H54 (cell line): ENCODE measurements at places on chromosomes 4 and X.

DNA sequence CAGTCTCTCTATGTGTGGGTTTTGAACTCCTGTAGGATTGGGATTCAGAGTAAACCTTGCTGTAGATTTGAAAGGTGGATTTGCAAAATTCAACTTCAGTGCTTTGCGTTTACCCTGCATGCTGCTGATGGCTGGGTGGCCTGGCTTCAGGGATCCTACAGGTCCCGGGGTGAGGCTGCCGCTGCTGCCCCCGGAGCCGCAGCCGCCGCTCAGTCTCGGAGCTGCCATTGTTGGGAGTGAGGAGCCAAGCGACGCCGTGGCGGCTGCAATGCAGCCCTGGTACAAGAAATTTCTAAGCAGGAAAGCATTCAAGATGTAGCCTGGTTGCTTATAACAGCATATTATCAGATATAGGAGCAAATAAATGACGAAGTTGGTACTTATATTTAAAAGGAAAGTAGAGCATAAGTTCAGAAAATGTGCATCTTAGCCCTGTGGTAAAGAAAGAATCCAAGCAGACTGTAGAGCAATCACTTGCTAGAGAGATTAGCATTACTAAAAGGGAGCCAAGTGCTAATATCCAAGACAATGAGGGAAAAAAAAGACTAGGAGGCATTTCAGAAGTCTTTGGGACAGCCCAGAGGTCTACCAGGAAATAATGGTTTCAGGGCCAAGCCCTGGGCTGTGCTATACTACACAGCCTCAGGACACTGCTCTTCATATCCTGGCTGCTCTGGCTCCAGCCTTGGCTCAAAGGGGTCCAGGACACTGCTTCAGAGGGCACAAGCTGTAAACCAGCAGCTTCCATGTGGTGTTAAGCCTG is 36.9 kb upstream of the CHIC1 start:
- no peak for DNase-seq

DNA sequence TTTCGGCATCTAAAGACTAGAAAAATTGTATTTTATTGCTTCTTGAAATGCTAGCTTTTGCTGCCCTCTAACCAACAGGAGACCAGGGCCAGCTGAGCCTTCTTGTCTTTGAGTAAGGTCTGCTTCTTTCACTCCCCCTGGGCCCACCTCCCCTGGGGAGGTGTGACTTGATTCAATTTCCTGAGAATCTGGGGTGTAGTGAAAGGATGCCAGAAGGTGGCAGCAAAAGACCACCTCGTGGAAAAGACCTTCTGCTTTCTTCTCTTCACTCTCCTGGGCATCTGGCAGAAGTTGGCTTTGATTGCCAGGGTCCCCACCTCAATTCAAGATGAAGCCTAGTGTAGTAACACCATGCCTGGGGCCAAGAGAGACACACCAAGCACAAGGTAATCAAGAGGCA is 96.5 kb upstream of the MAOA start:
- DNase-seq: no peak

- no peak for DNase-seq
These were observed 411.5 kb upstream of the FTHL17 start for GRCh38 chrX:31483336-31483735.

DNA sequence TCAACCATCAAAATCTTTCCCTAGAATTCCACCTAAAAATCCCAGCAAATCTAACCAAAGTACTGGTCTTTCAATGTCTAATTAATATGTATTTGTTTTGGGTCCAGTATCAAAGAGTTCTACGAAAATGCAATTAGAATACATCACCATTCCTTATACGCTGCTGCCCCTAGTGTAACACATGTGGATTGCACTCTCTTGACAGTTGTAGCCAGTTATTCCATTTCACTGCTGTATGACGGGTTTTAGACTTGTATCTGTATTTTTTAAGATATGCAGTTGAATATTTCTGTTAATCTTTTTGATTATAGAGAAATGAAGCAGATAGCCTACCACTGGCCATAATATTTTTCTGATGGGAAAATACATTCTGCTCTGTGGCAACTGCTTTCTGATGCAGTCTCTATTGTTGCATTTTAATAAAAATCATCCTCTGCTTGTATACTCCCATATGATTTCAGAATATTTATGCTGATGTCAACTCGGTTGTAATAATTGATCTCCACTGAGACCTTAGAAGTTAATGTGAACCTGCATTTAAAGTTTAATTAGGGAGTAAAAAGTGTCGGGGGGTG is 17.1 kb upstream of the PAGE2B start:
- peak; percentile 0 for DNase-seq

GRCh38 chr4:116217781-116218180 is 867.6 kb downstream of the TRAM1L1 start:
- no peak for DNase-seq

DNA sequence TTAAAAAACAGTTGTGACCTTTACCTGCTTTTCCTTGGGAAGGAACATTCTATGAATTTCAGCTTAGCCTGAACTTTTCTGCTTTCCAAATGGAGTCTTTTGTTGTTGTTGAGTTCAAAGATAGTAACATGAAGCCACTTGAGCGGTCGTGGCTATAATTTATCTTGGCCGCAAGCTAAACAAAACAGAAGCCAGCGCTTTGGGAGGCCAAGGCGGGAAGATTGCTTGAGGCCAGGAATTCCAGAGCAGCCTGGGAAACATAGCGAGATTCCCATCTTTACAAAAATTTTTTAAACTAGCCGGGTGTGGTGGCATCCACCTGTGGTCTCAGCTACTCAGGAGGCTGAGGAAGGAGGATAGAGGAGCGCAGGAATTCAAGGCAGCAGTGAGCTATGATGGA is 29.9 kb downstream of the TKTL1 start:
- DNase-seq: no peak

GRCh38 chr4:168979338-168979737 is 30.7 kb downstream of the CBR4 start:
- DNase-seq: no peak

DNA sequence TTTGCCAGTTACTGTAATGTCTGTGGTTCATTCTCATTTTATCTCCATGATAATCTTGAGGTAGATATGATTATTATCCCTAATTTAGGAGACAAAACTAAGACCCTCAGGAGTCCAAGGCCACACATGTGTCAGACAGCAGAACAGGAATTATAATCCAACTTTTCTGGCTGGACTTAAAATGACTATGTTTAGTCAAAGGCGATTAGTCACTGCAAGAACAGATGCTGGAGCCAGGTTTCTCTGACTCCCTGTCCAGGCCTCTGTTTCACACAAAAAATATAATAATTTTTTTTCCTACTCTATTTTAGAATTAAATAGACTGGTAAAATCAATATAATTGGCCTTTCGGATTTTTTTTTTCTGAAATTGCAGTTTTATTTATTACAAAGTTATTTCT is 56.7 kb upstream of the TMEM131L start:
- no peak for DNase-seq

GRCh38 chr4:25756503-25756902 is 100.9 kb downstream of the SLC34A2 start:
- no peak for DNase-seq

- DNase-seq: no peak
These were observed 1.1 kb downstream of the PCDH19 start for GRCh38 chrX:100408713-100409609.

GRCh38 chr4:182276210-182277109 is 33.3 kb downstream of the TENM3 start:
- DNase-seq: no peak

DNA sequence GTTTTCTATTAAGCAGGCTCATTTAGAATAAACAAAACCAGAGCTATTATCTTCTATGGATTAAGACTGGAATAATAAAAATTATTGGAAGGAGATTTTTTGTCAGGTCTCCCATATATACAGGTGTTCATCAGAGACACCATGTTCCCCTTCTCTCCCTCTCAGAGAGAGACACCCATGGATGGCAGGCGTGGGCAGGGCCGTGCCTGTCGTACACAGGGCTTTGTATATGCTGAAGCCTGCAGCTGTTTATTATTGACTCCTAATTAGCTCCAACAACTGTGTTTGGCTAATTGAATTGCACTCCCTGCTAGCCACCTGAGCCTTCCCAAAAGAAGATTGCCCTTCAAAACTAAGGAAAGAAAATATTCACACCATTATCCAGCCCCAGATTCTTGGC is 81.6 kb downstream of the GK start:
- DNase-seq: no peak

- no peak for DNase-seq
These were observed 5.5 kb downstream of the SEC31A start for GRCh38 chr4:82885410-82885809.

- DNase-seq: peak; percentile 7
These were observed 64.9 kb downstream of the N4BP2 start for GRCh38 chr4:40121515-40121914.

DNA sequence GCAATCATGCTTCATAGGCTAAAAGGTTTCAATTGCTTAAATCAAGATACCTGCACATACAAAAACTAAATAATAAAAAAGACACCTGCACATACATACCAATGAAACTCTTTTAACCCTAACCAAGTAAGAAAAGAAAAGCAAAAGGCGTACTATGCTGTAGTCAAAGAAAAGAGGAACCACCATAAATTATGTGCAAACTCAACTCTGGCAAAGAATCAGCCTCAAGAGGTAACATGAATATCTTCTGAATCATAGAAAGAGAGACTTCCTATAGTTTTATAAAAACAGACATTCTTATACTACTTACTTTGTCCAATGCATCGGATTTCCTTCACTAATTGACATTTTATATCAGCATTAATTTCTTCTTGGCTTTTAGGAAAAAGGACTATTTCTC is 29.3 kb downstream of the MMGT1 start:
- no peak for DNase-seq

- DNase-seq: peak; percentile 1
These were observed 65.9 kb upstream of the FSTL5 start for GRCh38 chr4:162229670-162230069.

DNA sequence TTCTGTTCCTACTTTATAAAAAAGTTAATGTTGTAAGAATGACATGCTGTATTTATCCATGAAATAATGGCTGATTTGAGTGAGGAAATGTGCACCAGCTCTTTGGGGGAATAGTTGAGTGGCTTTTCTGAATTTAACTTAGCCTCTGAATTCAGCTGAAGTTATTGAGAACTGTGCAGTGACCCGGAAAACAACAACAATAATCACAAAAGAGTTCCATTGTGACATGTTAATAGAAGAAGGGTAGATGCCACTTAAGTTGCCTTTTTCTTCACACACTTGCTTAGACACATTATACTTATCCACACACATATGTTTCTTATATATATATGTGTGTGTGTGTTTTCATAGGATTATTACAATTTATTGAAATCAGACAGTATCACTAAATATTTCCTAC is 301.2 kb downstream of the BMPR1B start:
- DNase-seq: no peak

DNA sequence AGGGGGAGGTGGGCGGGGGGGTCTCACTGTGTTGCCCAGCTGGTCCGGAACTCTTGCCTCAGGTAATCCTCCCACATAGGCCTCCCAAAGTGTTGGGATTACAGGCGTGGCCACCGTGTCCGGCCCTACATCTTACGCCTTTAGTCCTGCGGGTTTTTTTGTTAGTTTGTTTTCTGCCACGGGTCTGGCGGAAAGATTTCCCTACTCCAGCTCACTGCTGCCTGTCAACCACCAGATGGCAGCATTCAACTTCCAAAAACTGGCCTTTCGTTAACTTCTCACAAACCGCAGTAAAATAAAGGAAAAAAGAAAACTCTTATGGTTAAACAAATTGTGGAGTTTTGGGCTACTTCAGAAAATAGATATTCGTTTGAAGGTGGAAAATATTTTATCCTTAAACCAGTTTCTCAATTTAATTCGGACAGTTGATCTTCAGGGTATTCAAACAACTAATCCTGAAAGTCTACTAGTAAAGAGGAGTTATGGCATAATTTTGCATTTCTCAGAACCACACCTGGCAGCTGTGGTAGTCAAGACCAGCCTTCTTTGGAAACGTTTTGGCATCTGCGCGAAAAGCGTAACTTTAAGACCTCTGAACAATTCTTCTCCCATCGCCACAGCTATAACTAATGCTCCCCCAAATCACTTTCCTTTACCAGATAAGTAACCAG is 41.1 kb downstream of the LUZP4 start:
- DNase-seq: peak; percentile 23

DNA sequence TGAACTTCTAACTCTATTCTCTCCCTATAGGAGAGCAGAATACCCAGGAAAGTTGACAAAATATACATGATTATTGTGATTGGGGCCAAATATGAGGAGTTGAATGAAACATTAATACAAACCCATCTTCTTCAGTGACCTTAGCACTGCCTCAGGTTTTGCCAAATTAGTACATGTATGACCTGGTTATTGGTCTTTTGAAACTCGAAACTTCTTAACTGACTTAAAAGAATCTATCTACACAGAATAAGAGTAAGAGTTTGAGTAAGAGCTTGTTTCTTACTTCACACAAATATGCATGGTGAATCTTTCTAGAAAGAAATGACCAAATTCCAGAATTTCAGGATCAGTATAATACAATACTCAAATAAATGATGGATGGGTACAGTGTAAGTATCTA is 213.0 kb upstream of the GK2 start:
- DNase-seq: no peak

DNA sequence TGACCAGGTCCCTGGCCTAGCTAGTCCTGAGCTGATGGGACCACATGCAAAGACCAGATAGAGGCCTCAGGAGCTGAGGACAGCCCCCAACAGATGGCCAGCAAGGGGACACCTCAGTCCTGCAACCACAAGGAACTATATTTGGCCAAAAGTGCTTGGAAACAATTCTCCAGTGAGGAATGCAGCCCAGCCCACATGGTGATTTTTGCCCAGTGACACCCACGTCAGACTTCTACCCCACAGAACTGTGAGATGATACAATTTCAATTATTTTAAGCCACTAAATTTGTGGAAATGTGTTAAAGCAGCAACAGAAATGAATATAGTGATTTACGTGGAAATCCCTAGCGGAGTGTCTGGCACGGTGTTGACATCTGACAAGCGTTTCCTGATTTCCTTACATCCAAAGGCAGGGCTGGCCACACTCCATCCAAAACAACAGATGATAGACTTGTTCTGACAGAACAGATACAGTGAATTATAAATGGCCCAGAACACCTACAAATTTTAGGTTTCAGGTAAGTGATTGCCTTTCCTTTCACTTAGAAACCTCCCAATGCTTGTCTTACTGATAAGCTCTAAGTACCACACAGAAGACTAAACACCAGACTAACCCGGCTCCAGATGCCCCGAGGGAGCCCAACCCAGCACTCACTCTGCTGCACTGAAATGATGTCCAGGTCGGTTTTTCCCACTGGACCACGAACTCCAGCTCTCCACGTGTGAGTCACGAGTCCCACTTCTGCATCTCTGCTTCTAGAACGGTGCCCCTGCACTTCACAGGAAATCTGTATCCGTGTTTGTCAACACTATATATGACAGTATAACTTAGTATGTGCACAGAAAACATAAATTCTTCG is 5.8 kb downstream of the AFAP1 start:
- no peak for DNase-seq

- no peak for DNase-seq
These were observed 20.1 kb downstream of the ACSL1 start for GRCh38 chr4:184805462-184806228.

GRCh38 chr4:79042079-79042674 is 102.9 kb upstream of the PAQR3 start:
- no peak for DNase-seq

GRCh38 chr4:140466146-140466545 is 31.9 kb downstream of the MGAT4D start:
- DNase-seq: no peak

- DNase-seq: no peak
These were observed 28.8 kb downstream of the HHIP start for GRCh38 chr4:144674711-144675110.

- no peak for DNase-seq
These were observed 7.8 kb upstream of the TMEM144 start for GRCh38 chr4:158202481-158202880.
